D721Med (cell line): ENCODE measurements at places on chromosomes 13 and 19.
A peak's percentile ranks its signal among the peaks of the same experiment; 100 is the strongest.

DNA sequence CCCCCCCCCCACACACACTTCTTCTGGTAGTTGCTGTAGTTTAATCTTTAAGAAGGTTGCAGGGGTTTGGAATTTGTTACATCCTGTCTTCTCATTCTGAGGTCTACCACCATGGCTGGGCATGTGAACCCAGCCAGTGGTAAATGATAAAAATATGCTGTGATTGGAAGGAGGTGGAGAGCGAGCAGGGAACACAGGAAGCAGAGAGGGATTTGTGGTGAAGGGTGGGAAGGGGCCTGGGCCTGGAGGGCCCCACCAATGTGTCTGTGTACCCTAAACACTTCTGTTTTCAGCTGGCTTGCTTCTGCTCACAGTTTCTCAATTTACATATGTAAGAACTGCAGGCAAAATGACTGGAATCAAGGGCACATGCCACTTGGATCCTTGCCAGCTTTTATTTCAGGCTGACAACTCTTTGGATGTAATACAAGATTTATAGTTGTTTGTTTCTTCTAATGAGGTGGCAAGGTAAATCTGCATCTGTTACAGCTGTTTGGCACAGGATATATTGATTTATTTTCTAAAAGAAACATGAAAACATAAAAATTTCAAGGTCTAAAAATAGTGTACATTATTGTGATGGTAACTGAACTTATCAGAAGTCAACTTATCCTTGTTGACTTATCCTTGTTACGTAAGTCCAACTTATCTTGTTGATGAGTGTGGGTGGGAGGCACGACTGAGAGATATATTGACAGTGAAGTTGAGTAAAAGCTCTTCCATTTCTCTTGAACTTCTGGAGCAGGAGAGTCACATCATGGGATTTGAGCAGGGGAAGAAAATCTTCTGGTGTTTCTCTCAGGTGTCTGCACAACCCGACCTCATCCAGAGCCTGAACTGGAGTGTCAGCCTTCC, 313.2 kb downstream of the SHISA2 start:
- no peak for DNase-seq

- DNase-seq: no peak
Measured at GRCh38 chr13:61029064-61029463, 386.6 kb downstream of the PCDH20 start.

- DNase-seq: peak; percentile 62
Measured at GRCh38 chr19:20776083-20777076, at the start of gene ZNF66. Gene ZNF66, plus strand, starts transcription at chr19:20776304. Its CDS starts 144 bp downstream, at chr19:20776448.

DNA sequence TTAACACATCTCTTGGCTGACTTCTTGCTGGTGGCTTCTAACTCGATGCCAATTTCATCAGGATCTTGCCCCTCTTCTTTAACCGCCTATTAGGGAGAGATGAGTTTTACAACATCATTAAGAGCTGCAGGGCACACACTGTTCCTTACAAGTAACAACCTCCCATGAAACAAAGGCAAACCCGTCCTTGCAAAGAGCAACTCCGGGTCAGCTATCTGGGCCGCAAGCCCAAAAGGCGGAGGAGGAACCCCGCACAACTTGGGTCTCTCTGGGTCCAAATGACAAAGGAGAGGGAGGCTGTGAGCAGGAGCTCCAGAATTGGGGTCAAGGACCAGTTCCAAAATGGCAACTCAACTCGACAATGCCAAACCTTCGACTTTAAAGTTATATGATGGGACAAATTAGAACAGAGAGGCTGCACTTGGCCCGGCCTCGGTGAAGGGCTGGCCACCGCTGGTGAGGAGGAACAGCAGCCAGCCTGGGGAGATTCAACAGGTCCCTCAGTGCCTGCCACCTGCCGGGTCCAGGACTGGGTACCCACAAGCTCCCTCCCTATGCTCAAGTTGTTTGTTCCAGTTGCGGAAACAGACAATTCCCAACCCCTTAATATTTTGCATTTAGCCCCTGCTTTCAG, 1.1 kb downstream of the SAFB2 start:
- no peak for DNase-seq

- no peak for DNase-seq
Measured at GRCh38 chr19:56134654-56134921, 6.5 kb upstream of the ZNF444 start.

- DNase-seq: no peak
Measured at GRCh38 chr19:33404506-33405253, 31.2 kb downstream of the CEBPG start.
